ENCODE measurements at places on chromosomes 13 and 19. TPM values are rescaled to one million over a fixed set of nuclear protein-coding genes. Genes with fewer than 3 reads are reported as not detected.

GRCh38 chr19:17981611-17982010 lies 14.7 kb downstream of the KCNN1 start:
- H3K27ac ChIP-seq: no peak overlapping the region
- no peaks in the 10 kb centered on the region for H3K4me1 ChIP-seq
- no peak overlapping the region for H3K4me3 ChIP-seq
- no peak for DNase-seq
- H3K27me3 ChIP-seq: peaks cover 7% of the 10 kb centered on the region

The ADM5 gene
- total RNA-seq: 1.5 TPM

The GJB6 gene
- total RNA-seq: not detected

- no peak overlapping the region for H3K4me3 ChIP-seq
- H3K4me1 ChIP-seq: no peaks in the 10 kb centered on the region
These were observed 16.4 kb downstream of the DIAPH3 start for GRCh38 chr13:60147361-60147760.

The SIGLEC9 gene
- total RNA-seq: 18.0 TPM

The SOX1 gene
- not detected for total RNA-seq

GRCh38 chr13:51041126-51041525 lies 69.9 kb downstream of the C13orf42 start:
- no peaks in the 10 kb centered on the region for H3K4me1 ChIP-seq
- H3K27me3 ChIP-seq: no peaks in the 10 kb centered on the region
- H3K27ac ChIP-seq: no peak overlapping the region
- no peaks in the 10 kb centered on the region for H3K36me3 ChIP-seq
- no peak for DNase-seq
- no peak overlapping the region for H3K4me3 ChIP-seq

The SHANK1 gene
- not detected for total RNA-seq

DNA sequence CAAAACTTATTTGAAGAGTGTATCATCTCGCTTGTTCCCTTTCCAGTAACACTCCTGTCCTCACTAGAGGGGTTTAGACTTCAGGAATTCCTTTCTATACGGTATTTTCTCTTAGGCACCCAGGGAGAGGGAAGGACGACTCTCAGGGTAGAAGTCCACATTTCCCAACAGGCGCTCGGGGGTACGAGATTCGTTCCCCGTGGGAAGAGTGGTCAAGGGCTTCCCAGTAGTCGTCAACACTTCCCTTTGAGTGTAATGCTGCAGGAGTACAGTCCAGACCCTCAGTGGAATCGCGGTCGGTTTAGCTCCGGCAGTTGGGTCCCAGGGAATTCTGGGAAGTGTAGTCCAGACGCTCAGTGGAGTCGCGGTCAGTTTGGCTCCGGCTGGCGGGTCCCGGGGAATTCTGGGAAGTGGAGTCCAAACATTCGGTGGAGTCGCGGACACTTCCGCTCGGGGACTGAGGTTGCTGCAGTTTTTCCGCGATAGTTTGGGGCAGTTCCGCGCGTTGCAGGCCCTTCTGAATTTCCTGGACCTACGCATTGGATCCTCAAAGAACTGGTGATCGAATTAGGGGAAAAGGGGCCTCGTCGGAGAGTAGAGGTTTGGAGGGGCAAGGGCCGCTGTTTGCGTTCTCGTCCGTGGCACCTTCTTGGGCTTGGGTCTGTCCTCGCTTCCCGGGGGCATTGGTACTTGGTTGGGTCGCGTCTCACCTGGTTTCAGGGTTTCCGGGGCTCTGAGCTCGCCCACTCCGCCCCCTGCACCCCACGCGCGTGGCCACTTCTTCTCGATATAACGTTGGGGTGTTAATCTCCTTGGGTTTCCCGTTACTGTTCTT lies at the start of gene ZNF224:
TSS of gene ZNF224 (plus strand) at position 431 of the 835 bp plus-strand sequence. CDS start 3,513 bp downstream, outside the sequence.
- H3K27ac ChIP-seq: no peak within 1 kb of the TSS
- H3K36me3 ChIP-seq: no peaks in the 10 kb centered on the region
- peak; percentile 85 for DNase-seq
- peak within 1 kb of the TSS; percentile 66 for H3K4me3 ChIP-seq
- H3K4me1 ChIP-seq: no peaks in the 10 kb centered on the region

The FCER2 gene
- not detected for total RNA-seq

The SBK3 gene
- total RNA-seq: not detected

The ZNF491 gene
- 3.9 TPM for total RNA-seq

GRCh38 chr19:406971-407510 lies 1.9 kb downstream of the C2CD4C start:
- peak; percentile 2 for DNase-seq
- no peak overlapping the region for H3K27ac ChIP-seq
- H3K4me3 ChIP-seq: no peak overlapping the region
- peaks cover 12% of the 10 kb centered on the region for H3K4me1 ChIP-seq
- no peaks in the 10 kb centered on the region for H3K36me3 ChIP-seq

The ZNF565 gene
- 7.8 TPM for total RNA-seq

GRCh38 chr19:16283210-16284061 lies 41.2 kb upstream of the KLF2 start:
- peak overlapping the region; percentile 86 for H3K27ac ChIP-seq
- H3K4me3 ChIP-seq: peak overlapping the region; percentile 13
- no peaks in the 10 kb centered on the region for H3K36me3 ChIP-seq

The GRIK5 gene
- total RNA-seq: 12.0 TPM

The KISS1R gene
- total RNA-seq: not detected

- H3K4me1 ChIP-seq: peaks cover 72% of the 10 kb centered on the region
- peaks cover 25% of the 10 kb centered on the region for H3K36me3 ChIP-seq
- H3K27me3 ChIP-seq: no peaks in the 10 kb centered on the region
- DNase-seq: no peak
- peak overlapping the region; percentile 31 for H3K27ac ChIP-seq
These were observed 6.8 kb downstream of the NAPA start for GRCh38 chr19:47507924-47508553.

- H3K4me1 ChIP-seq: no peaks in the 10 kb centered on the region
- H3K27ac ChIP-seq: no peak overlapping the region
- H3K27me3 ChIP-seq: no peaks in the 10 kb centered on the region
- no peak for DNase-seq
These were observed 161.4 kb downstream of the EFNB2 start for GRCh38 chr13:106373989-106374572.

DNA sequence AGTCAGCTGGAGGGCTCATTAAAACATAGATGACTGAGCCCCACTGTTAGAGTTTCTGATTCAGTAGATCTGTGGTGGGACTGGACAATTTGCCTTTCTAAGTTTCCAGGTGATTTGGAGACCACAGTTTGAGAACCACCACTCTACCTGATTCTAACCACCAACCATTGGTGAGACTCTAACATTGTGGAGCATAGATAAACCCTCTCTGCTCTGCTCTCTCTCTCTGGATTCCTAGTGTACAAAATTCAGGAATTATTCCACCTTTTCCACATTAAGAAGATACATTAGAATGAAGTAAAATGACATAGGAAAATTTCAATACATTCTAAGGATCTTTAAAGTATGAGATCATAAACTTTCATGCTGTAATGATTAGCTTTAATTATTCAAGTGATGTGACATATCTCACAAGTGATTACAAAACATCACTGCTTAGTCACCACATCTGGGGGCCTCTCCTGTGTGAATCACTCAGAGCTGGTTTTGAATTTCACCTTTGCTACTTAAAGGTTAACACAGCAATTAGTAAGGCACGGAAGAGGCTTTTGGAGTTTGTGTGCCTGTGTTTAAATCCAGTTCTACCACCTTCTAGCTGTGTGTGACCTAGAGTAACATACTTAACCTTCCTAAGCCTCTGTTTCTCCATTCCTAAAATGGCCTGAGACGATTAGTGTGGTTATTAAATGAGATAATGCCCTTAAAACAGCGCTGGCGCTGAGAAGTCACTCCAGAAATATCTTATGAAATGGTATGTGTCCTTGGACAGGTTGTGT lies 78.5 kb upstream of the NBEA start:
- no peaks in the 10 kb centered on the region for H3K27me3 ChIP-seq
- H3K4me3 ChIP-seq: no peak overlapping the region
- DNase-seq: no peak
- H3K4me1 ChIP-seq: no peaks in the 10 kb centered on the region
- no peaks in the 10 kb centered on the region for H3K36me3 ChIP-seq

DNA sequence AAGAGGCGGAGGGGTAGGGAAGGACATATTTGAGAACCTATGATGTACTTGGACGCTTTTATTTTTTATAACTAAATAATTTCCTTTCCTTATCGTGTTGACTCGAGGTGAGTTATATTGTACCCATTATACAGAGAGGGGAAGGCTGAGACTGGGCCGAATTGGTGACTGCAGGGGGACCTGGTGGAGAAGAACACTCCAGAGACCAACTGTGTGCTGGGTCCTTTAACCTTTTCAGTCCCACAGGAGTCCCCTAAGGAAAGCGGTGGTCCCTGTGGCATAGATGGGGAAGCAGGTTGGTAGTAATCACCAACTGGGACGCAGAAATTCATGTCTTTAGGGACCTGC lies 633 bp downstream of the MYH14 start:
- no peak for DNase-seq
- no peaks in the 10 kb centered on the region for H3K4me1 ChIP-seq
- H3K4me3 ChIP-seq: peak overlapping the region; percentile 52
- peak overlapping the region; percentile 52 for H3K27ac ChIP-seq
- H3K27me3 ChIP-seq: no peaks in the 10 kb centered on the region

DNA sequence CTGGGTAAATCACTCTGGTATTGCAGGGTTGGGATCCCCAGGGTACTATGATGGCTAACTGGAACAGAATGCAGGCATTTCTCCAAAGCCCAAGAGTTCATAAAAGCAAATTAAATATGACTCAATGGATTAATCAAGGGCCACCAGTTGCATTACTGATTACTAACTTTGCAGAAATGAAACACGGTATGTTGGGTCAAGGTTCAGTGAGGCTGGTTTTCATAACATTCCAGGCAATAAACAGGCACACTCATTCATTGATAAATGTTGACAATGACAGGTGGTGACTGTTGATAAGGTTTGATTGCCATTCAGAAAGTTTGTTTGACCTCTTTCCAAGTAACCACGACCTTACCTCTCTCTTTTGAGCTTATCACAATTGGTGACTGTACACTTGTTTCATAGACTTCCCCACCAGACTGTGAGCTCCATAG lies 506 bp upstream of the AP1M1 start:
- H3K36me3 ChIP-seq: no peaks in the 10 kb centered on the region
- peak overlapping the region; percentile 93 for H3K27ac ChIP-seq
- H3K4me3 ChIP-seq: peak overlapping the region; percentile 99
- no peak for DNase-seq

DNA sequence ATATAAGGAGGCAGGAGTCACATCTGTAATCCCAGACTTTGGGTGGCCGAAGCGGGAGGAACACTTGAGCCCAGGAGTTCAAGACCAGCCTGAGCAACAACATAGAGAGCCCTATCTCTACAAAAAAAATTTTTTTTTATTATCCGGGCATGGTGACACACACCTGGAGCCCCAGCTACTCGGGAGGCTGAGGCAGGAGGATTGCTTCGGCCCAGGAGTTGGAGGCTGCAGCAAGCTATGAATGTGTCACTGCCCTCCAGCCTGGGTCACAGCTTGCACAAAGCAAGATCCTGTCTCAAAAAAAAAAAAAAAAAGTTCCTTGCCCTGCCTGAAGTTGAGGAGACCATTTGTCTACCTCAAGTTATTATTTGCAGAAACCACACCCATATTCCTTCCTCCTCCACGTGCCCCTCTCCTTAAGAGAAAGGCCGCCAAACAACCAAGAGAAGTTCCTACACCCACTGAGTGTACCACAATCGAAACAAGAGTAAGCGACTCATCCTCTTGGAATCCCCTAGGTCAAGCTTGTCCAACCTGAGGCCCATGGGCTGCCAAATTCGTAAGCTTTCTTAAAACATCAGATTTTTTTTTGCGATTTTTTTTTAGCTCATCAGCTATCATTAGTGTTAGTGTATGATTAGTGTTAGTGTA lies 2.2 kb downstream of the ABCC4 start:
- no peaks in the 10 kb centered on the region for H3K36me3 ChIP-seq
- H3K27me3 ChIP-seq: no peaks in the 10 kb centered on the region
- H3K4me3 ChIP-seq: no peak overlapping the region
- peaks cover 22% of the 10 kb centered on the region for H3K4me1 ChIP-seq

The ETFB gene
- total RNA-seq: 102 TPM

The RYR1 gene
- 18.1 TPM for total RNA-seq

DNA sequence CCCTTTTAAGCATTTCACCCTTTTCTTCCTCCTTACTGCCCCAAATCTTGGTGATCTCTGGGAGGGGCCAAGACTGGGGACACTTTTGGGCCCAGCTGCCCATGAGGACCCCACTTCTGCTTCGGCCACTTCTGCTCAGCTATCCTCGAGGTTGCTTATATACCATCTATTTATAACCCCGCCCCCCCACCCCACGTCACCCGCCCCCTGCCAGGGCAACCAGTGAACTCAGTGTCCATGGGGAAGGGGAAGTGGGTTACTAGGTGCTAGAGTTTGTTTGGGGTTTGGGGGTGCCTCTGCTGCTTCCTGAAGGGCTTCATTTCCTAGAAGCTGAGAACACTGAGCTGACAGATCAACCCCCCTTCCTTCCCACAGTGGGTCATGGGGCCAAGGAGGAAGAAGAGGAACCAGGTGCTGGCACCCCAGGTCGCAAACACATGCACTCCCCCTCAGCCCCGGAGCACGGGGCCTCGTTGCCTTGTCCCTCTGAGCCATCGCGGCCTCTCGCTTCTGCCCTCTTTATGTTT lies 6.1 kb upstream of the ADGRE5 start:
- H3K4me1 ChIP-seq: peaks cover 20% of the 10 kb centered on the region
- no peaks in the 10 kb centered on the region for H3K36me3 ChIP-seq
- DNase-seq: no peak
- no peak overlapping the region for H3K4me3 ChIP-seq

The KCNRG gene
- total RNA-seq: 2.4 TPM

The DCT gene
- 0.30 TPM for total RNA-seq

DNA sequence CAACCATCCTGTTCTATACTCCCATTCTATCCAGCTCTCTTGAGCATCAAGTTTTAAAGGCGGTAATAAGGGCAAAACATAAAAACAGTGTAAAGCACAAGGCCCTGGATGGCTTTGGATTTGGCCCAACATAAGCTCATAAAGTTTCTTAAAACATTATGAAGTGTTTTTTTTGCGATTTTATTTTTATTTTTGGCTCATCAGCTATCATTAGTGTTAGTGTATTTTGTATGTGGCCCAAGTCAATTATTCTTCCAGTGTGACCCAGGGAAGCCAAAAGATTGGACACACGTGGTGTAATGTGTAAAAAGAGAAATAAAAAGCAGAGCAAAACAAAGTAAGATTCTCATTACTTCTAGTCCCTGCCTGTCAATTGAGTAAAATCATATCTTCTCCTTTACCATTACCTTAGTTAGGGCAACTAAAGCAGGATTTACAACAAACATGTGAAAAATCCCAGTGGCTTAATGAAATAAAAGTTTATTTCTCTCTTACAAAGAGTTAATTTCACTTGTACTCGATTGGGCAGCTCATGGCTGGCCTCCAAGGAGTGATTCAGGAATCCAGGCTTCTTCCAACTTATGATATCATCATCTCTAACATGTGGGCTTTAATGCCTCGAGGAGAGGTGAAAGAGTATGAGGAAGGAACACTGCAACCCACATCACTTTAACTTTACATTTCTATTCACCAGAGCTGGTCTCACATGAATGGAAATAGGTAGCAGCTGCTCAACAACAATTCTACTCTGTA lies 725.2 kb upstream of the SLITRK1 start:
- H3K4me3 ChIP-seq: no peak overlapping the region
- H3K27ac ChIP-seq: no peak overlapping the region
- no peaks in the 10 kb centered on the region for H3K27me3 ChIP-seq

- peak overlapping the region; percentile 96 for H3K4me3 ChIP-seq
- H3K36me3 ChIP-seq: peaks cover 37% of the 10 kb centered on the region
These were observed 14.8 kb upstream of the AKAP8L start for GRCh38 chr19:15433519-15434069.

Data from tibial nerve (tissue), 4 donors.